ENCODE measurements at places on chromosomes 4 and X. TPM values are rescaled to one million over a fixed set of nuclear protein-coding genes. Genes with fewer than 3 reads are reported as not detected.

The CXCL10 gene
- total RNA-seq, result 0.81 TPM

The VCX3B gene
- 0.26 TPM for total RNA-seq

GRCh38 chr4:62402088-62402806, 1202.1 kb downstream of the ADGRL3 start:
- no peak for DNase-seq

GRCh38 chrX:12441381-12442128, 303.3 kb downstream of the FRMPD4 start:
- peak; percentile 90 for DNase-seq

- peak; percentile 77 for DNase-seq
Observed at GRCh38 chr4:163540977-163541376, 46.5 kb downstream of the TMA16 start.

GRCh38 chrX:43693602-43694406, 37.7 kb downstream of the MAOA start:
- peak; percentile 82 for DNase-seq

- no peak for DNase-seq
Observed at GRCh38 chr4:108649863-108650211, 562 bp upstream of the OSTC start.

GRCh38 chrX:3777416-3777815, 64.0 kb upstream of the PRKX start:
- no peak for DNase-seq

GRCh38 chrX:124388562-124388961, 42.2 kb downstream of the SH2D1A start:
- peak; percentile 64 for DNase-seq

The SLC34A2 gene
- not detected for total RNA-seq

DNA sequence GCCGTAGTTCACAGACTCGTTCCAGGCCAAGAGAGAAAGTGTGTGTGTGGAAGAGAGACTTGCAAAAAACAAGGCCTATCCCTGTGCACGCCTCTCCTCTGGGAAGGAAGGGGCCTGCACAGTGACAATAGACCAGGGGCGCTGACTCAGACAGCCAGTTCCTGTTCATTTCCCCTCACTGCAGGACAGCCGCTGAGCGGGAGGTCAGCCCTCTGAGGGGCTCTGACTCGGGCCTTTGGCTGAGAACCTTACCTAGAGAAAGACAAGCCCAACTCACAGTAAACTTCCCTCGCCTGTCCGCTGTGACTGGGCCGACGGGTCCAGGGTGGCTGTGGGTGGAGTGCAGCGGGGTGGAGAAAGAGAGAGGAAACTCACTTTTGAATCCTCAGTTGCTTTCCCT, 52.1 kb downstream of the RTL5 start:
- no peak for DNase-seq

The RIBC1 gene
- 1.6 TPM for total RNA-seq

- DNase-seq, result no peak
Observed at GRCh38 chr4:125433453-125433852, 118.7 kb downstream of the FAT4 start.

The GLRA3 gene
- total RNA-seq, result not detected

GRCh38 chr4:29046186-29046585, 1674.0 kb upstream of the PCDH7 start:
- DNase-seq, result no peak

- DNase-seq, result no peak
Observed at GRCh38 chrX:9519546-9520216, 54.8 kb downstream of the TBL1X start.

GRCh38 chr4:7280926-7281690, 88.8 kb downstream of the SORCS2 start:
- DNase-seq, result peak; percentile 20

The PSAPL1 gene
- 0.15 TPM for total RNA-seq

DNA sequence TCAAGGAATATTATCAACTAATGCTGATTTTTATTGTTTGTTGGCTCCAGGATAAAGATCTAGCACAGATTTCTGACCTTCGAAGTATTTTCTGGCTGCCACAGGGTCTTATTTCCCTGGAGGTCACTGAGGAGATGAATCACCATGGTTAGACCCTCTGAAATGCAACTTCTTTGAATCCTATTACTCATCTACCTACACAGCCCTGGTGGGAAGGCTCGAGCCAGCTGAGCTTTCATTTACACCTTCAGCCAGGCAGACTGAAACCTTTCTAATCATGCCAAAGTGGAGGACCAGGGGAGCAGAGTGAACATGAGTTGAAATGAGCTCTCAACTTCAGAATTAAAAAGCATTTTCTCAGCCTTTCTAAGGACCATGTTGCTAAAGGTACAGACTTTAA, 130.5 kb downstream of the SMIM20 start:
- DNase-seq, result no peak

The UVSSA gene
- 6.2 TPM for total RNA-seq

DNA sequence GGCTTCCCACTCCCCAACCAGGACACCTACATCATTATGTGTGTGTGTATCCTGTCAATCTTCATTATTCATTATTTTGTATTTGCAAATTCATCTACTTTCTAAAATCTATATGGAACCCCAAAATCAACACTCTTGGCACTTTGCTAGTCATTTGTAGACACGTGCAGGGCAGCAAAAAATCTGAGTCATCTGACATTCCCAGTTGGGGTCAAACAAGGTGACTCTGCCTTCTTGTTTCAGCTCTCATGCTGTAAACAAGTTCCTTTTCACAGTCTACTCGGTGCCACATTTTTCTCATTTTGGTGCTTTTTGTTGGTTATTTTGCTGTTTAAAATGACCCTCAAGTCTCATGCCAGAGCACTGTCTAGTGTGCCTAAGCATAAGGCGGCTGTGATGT, 5.9 kb downstream of the MRFAP1L1 start:
- no peak for DNase-seq

The CYTL1 gene
- total RNA-seq, result not detected

The ASB12 gene
- total RNA-seq, result not detected

GRCh38 chr4:4671774-4672349, 130.0 kb upstream of the STX18 start:
- DNase-seq, result no peak

The CDKL5 gene
- total RNA-seq, result 2.4 TPM

GRCh38 chrX:39293203-39293602, 491.9 kb downstream of the MID1IP1 start:
- no peak for DNase-seq

- DNase-seq, result no peak
Observed at GRCh38 chrX:30874851-30875250, 14.2 kb downstream of the TAB3 start.

DNA sequence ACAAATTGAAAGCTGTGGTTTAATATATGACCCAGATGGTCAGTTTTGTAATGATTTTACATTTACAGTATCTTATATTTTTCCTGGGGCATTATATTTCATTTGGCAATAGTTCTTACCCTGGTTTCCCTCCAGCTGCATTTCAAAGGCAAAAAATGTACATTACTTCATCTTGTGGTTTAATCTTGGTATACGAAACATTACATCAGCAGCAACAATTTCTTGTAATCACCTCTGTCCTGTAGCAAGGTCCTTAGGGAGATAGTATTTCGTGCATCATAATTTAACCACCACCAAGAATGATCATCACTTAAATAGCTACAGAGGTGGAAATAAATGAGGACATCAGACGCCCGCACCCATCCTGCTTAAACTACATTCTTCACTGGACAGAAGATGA, 48.8 kb downstream of the HS6ST2 start:
- peak; percentile 64 for DNase-seq

DNA sequence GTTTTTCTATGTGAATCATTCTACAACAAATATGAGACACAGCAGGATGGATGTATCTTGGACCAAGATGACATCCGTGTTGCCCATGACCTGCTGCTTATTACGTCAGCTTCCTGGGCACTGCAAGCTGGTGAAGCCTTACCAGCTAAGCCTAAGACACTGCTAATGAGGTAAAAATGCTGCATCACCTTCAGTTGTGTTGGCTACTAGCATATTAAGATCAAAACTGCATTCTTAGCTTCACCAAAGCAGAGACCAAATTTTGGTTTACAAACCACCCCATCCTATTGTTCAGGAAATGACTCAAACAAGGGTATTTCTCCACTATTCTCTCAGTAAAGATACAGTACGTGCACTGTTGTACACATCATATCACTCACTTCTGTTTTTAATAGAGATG, 50.3 kb downstream of the MAML3 start:
- DNase-seq, result peak; percentile 60

The UGT2B17 gene
- not detected for total RNA-seq

- DNase-seq, result no peak
Observed at GRCh38 chr4:173509036-173510001, 20.7 kb downstream of the HAND2 start.

GRCh38 chr4:183074288-183074990, 24.6 kb upstream of the WWC2 start:
- no peak for DNase-seq

- peak; percentile 64 for DNase-seq
Observed at GRCh38 chr4:150127757-150128156, 49.5 kb downstream of the DCLK2 start.

DNA sequence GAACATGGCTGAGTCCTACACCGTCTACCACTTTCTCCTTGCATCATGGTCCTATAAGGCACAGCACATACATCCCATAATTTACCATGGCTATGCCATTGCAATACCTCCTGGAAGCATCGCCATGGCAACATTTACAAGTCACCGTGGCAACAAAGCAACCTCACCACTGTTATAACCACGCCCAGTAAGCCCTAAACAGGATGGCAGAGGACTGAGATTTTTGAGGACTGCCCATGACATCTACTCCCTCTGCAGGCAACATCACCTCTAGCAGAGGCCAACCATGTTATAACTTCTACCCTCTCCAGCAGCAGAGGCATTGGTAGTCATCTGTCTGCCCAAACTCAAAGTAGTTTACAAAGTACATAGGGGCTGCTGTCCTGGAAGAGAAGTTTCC, 29.7 kb downstream of the BCOR start:
- DNase-seq, result peak; percentile 45

Data from PC-3 (cell line).